T-cell (primary cell): ENCODE measurements at places on chromosomes 13 and 19. TPM values are rescaled to one million over a fixed set of nuclear protein-coding genes. Genes with fewer than 3 reads are reported as not detected.

DNA sequence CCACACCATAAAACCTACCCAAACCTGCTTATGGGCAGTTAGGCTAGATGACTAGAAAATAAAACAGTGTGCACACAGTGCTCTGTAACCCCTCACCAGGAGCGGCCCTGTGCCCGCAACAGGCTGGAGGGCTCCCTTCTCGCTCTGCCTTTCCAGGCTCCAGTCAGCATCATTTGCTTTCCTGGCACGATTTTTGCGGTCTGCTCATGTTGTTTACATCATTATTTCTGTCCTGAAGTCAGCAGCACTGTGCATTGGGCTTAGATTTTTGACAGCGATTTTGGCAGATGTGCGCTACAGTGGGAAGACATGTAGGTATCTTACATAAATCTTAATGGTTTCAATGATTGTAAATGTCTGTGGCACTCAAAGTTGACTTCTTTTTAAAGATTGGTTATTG lies 344.0 kb downstream of the MTUS2 start:
- H3K36me3 ChIP-seq, result no peaks in the 10 kb centered on the region
- no peak overlapping the region for H3K27ac ChIP-seq
- no peak for DNase-seq
- no peak overlapping the region for H3K4me3 ChIP-seq
- peaks cover 4% of the 10 kb centered on the region for H3K27me3 ChIP-seq

GRCh38 chr19:1270213-1270853 lies 1.2 kb downstream of the CIRBP start:
- peaks cover 53% of the 10 kb centered on the region for H3K4me1 ChIP-seq
- DNase-seq, result no peak
- H3K4me3 ChIP-seq, result peak overlapping the region; percentile 99
- peaks cover 22% of the 10 kb centered on the region for H3K36me3 ChIP-seq
- no peaks in the 10 kb centered on the region for H3K27me3 ChIP-seq
- peak overlapping the region; percentile 91 for H3K27ac ChIP-seq

DNA sequence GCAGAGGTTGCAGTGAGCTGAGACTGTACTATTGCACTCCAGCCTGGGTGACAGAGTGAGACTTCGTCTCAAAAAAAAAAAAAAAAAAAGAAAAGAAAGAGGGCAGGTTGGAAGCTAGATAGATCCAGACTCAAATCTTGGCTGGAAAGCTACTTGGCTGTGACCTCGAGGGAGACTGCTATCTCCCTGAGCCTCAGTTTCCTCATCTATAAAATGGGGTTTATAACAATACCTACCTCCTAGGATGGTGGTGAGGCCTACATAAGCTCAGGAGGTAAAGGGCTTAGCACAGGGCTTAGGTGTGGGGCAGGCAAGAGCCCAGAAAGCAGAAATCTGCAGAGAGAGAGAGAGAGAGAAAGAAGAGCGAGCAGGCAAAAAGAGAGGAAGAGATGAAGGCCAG lies 24.2 kb upstream of the DACT3 start:
- peaks cover 84% of the 10 kb centered on the region for H3K36me3 ChIP-seq
- DNase-seq, result no peak
- no peak overlapping the region for H3K4me3 ChIP-seq
- H3K27me3 ChIP-seq, result no peaks in the 10 kb centered on the region

- H3K27ac ChIP-seq, result no peak overlapping the region
- H3K4me1 ChIP-seq, result no peaks in the 10 kb centered on the region
- H3K27me3 ChIP-seq, result no peaks in the 10 kb centered on the region
- DNase-seq, result no peak
- H3K36me3 ChIP-seq, result peaks cover 93% of the 10 kb centered on the region
Observed at GRCh38 chr19:5655412-5655811, 24.9 kb downstream of the MICOS13 start.

- H3K27me3 ChIP-seq, result no peaks in the 10 kb centered on the region
- DNase-seq, result no peak
- H3K27ac ChIP-seq, result no peak overlapping the region
- H3K4me3 ChIP-seq, result no peak overlapping the region
- no peaks in the 10 kb centered on the region for H3K36me3 ChIP-seq
- no peaks in the 10 kb centered on the region for H3K4me1 ChIP-seq
Observed at GRCh38 chr13:38970380-38971051, 20.1 kb downstream of the STOML3 start.

DNA sequence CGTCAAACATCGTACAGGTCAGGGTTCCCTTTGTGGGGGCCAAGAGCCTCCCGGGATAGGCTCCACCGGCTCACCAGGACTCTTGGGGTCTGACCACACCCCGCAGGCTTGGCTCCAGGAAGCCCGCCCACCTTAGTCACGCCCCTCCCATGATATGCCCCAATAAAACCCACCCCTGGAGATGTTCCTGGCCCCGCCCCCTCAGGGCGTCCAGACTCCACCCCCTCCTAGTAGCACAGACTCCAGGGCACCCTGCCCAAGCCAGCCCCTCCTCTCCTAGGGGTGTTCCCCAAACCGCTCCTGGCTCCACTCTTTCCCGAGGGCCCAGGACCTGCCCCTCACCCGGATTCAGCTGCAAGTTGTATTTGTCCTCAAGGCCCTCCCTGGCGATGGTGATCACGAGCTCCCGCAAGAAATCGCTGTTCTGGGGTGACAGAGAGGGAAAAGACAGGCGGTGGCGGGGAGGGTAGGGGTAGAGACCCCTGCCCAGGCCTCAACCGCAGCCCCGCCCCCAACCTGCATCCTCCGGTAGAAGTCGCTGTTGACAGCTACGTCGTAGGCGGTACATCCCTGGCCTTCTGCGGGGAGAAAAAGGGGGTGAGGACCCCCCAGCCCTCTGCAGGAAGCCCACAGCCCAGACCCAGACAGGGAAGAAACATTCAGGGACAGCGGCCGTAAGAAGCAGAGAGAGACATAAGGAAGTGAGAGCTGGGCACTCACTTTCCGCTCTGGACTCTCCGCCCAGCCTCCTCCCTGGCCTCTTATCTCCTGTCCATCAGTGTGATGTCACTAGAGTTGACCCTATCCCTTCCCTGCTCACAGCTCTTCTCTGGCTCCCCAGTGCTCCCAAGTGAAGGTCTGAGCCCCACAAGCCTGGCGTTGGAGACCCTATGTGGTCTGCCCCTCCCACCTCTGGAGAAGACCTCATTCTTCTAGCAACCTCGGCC lies 3.9 kb downstream of the PIH1D1 start:
- H3K27me3 ChIP-seq, result peaks cover under 1% of the 10 kb centered on the region
- peaks cover 12% of the 10 kb centered on the region for H3K36me3 ChIP-seq
- no peak overlapping the region for H3K4me3 ChIP-seq
- H3K4me1 ChIP-seq, result peaks cover 59% of the 10 kb centered on the region

VSTM2B gene
- not detected for total RNA-seq

- H3K27me3 ChIP-seq, result no peaks in the 10 kb centered on the region
- no peak for DNase-seq
- H3K36me3 ChIP-seq, result peaks cover 17% of the 10 kb centered on the region
- H3K4me1 ChIP-seq, result peaks cover 21% of the 10 kb centered on the region
Observed at GRCh38 chr13:102854675-102855074, 8.8 kb downstream of the ERCC5 start.

GRCh38 chr19:46411925-46412649 lies 1.3 kb downstream of the CCDC8 start:
- no peak overlapping the region for H3K27ac ChIP-seq
- no peak for DNase-seq
- H3K4me1 ChIP-seq, result no peaks in the 10 kb centered on the region
- H3K4me3 ChIP-seq, result no peak overlapping the region
- peaks cover 90% of the 10 kb centered on the region for H3K27me3 ChIP-seq

DNA sequence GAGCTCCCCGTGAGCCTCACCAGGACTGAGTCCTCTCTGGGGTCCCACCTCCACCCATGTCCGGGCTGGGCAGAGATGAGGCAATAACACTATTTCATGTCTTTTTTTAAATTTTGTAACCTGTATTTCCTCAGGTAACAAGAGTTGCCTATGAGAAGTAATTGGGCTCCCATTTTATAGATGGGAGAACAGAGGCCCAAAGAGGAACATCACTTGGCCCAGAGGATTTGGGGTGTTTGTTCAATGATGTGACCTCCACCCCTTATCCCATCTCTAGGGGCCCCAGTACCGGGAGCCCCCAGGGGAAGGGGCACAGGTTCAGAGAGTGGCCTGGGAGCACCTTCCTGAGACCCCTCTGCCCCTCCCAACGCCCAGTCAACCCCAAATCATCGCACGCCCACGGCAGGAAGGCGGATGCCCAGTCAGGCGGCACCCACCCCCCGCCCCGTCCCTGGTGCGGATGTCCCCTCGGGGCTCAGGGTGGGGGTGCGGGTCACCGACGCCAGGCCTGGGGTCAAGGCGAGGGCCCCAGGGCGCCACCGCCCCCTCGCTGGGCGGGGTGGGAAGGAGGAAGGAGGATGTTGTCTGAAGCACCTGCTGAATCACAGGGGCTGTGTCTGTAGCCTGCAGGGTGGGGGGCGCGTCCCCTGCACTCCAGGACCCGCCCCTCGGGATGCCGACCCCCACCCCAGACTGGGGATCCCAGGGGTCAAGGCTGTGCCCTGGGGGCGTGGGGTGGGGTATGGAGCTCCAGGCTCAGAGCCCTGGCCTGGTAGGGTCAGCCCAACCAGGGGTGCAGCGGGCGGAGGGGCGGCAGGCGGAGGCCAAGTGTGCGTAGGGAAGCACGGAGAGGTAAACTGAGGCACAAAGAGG lies 9.0 kb upstream of the CIRBP start:
- peaks cover 33% of the 10 kb centered on the region for H3K4me1 ChIP-seq
- H3K27ac ChIP-seq, result peak overlapping the region; percentile 99
- no peaks in the 10 kb centered on the region for H3K27me3 ChIP-seq
- no peak for DNase-seq
- peak overlapping the region; percentile 54 for H3K4me3 ChIP-seq

- no peak overlapping the region for H3K27ac ChIP-seq
- H3K27me3 ChIP-seq, result peaks cover 17% of the 10 kb centered on the region
- H3K4me1 ChIP-seq, result peaks cover 4% of the 10 kb centered on the region
- no peaks in the 10 kb centered on the region for H3K36me3 ChIP-seq
- H3K4me3 ChIP-seq, result no peak overlapping the region
Observed at GRCh38 chr19:13942023-13942684, 3.9 kb upstream of the PODNL1 start.

DNA sequence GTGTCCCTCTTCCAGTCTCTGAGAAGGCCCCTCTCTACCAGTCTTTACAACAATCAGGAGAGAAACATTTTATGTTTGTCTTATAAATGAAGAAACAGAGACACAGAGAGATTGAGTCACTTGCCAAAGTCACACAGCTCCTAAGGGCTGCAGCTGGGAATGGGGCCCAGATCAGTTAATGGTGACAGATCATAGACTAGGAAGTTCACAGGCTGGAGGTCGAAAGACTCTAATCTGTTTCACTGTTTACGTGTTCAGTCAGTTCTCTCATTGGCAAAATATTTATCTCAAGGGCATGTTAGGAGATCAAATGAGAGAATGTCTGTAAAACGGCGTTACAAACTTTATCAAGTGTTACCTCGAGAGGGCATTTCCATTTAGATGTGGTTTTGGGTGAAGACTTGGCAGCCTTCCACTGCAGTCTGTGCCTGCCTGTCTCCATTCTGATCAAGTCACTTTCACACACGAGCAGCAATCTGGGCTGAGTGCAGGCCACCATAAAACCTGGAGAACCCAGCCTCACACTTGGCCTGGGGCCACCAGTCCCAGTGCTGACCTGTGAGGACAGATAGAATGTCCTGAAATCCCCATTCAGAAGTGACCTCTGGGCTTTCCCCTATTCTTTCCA lies 65.1 kb downstream of the SIAH3 start:
- H3K4me3 ChIP-seq, result no peak overlapping the region
- no peaks in the 10 kb centered on the region for H3K36me3 ChIP-seq
- no peak overlapping the region for H3K27ac ChIP-seq
- DNase-seq, result no peak

C1QTNF9 gene
- not detected for total RNA-seq

C5AR2 gene
- 0.57 TPM for total RNA-seq

GRCh38 chr13:91072486-91072885 lies 275.0 kb upstream of the MIR17HG start:
- H3K4me3 ChIP-seq, result no peak overlapping the region
- H3K27ac ChIP-seq, result no peak overlapping the region
- no peaks in the 10 kb centered on the region for H3K4me1 ChIP-seq
- H3K36me3 ChIP-seq, result no peaks in the 10 kb centered on the region
- no peak for DNase-seq
- H3K27me3 ChIP-seq, result no peaks in the 10 kb centered on the region

- DNase-seq, result no peak
- no peak overlapping the region for H3K4me3 ChIP-seq
- H3K4me1 ChIP-seq, result no peaks in the 10 kb centered on the region
- H3K27me3 ChIP-seq, result no peaks in the 10 kb centered on the region
- no peaks in the 10 kb centered on the region for H3K36me3 ChIP-seq
- H3K27ac ChIP-seq, result no peak overlapping the region
Observed at GRCh38 chr19:8127311-8127710, 22.1 kb downstream of the FBN3 start.

GRCh38 chr19:10553943-10554381 lies 10.3 kb downstream of the ATG4D start:
- no peaks in the 10 kb centered on the region for H3K27me3 ChIP-seq
- peak; percentile 61 for DNase-seq
- H3K27ac ChIP-seq, result peak overlapping the region; percentile 73
- peaks cover 80% of the 10 kb centered on the region for H3K4me1 ChIP-seq
- peak overlapping the region; percentile 8 for H3K4me3 ChIP-seq
- H3K36me3 ChIP-seq, result peaks cover 76% of the 10 kb centered on the region

- H3K4me1 ChIP-seq, result peaks cover 3% of the 10 kb centered on the region
- no peak for DNase-seq
- H3K4me3 ChIP-seq, result peak overlapping the region; percentile 44
- H3K27ac ChIP-seq, result no peak overlapping the region
- no peaks in the 10 kb centered on the region for H3K36me3 ChIP-seq
Observed at GRCh38 chr13:27789495-27790303, 2.6 kb upstream of the GSX1 start.

- H3K36me3 ChIP-seq, result no peaks in the 10 kb centered on the region
- H3K4me3 ChIP-seq, result no peak overlapping the region
- no peaks in the 10 kb centered on the region for H3K4me1 ChIP-seq
- no peak overlapping the region for H3K27ac ChIP-seq
- no peaks in the 10 kb centered on the region for H3K27me3 ChIP-seq
- no peak for DNase-seq
Observed at GRCh38 chr13:34863360-34864135, 78.5 kb upstream of the NBEA start.

DNA sequence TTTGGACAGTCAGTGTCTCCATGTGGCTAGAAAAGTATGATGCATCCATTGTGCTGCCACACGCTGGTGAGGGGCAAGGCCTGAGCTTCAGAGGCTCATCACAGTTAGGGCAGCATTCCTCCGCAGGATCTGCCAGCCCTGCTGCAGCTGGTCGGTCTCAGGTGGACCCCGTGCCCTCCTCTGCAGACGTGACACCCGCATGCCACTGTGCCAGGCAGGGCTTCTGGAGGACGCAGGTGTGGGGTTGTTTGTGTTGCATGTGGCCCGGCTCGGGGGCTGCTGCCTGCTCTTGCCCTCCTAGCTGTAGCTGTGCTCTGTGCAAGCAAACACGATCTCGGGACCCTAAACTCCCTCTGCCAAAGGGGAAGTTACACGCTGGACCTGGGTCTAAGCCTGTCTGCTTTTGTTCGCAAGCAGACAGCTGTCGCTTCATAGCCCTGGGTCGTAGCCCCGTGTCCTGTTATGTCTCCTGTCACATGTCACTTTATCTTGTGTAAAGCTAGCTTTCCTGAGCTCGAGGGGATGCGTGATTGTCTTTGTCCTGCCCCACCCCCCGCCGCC lies 45.3 kb downstream of the SLC7A9 start:
- DNase-seq, result no peak
- no peak overlapping the region for H3K27ac ChIP-seq
- H3K36me3 ChIP-seq, result peaks cover 5% of the 10 kb centered on the region
- H3K4me1 ChIP-seq, result peaks cover 8% of the 10 kb centered on the region
- no peak overlapping the region for H3K4me3 ChIP-seq

USP12 gene
- total RNA-seq, result 21.8 TPM
